AG08395 (cell line): ENCODE measurements at places on chromosomes 7 and 10.

GRCh38 chr10:122995936-122996335 is 12.7 kb downstream of the IKZF5 start:
- DNase-seq: no peak

DNA sequence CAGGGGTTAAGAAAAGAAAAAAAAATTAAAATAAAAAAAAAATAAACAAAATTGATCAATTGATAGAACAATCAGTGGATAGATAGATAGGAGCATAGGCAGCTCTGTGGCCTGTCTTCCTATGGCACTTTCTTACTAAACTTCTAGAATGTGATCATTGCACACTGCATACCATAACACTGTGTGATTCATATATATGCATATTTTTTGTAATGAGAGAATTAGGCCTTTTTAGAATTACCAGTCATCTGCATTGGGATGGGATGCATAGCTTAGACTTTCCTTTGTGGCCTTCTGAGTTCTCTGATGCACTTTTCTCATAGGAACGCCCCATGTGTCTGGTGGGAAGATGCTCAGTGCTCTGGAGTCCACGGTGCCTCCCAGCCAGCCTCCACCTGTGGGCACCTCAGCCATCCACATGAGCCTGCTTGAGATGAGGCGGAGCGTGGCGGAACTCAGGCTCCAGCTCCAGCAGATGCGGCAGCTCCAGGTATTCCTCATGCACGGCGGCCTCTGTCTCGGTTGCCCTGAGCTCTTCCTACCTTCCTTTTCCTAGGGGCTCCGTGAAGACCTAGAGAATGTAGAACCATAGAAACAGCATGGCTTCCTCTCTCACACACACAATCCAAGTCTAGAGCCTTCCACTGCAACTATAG is 222.5 kb downstream of the ARHGAP21 start:
- no peak for DNase-seq

DNA sequence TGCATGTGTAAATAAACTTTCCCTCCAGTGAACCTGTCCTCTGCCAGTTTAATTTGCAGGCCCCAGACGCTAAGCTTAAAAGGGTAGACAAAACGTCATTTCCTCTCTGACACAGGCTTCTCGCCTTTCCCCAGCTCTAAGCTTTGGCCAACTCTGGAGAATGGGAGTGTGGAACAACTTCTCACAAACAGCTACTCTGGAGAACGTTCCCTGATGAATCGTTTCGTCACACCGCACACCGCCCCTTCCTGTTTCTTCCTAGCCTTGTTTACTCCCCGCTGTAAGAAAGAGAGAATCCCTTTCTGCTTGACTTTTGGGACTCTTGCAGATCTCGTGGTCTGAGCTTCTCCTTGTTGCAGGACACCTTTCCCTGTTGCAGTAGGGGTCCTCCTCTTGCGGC is 564.2 kb downstream of the TCERG1L start:
- no peak for DNase-seq

DNA sequence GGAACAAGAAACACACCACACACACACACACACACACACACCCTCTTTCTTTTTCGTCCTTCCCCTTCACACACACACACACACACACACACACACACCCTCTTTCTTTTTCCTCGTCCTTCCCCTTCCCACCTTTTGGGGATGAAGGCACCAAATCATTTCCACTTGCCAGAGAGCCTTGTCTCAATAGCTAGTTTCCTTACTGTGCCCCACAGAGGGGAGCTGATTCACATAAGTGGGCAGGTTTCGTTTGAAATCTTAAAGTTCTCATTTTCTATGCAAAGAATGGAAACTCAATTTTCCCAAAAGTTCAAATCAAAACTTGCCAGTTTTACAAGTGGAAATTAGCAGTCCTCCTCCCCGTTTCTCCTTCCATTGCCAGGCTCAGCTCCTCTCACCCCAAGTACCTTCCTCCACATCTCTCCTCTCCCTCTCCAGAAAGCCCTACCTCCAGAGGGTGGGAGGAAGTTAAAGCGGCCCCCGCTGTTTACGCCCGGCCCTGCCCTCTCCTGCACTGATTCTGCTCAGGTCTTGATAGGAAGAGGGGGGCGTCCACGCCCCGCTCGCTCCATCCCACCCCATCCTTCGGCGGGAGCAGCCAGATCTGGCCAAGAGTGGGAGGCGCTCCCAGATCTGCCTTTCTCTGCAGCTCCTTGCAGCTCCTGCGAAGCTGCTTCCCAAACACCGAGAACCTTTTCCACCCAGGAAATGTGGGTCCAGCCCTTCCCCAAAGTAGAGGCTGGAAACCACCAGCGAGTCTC is 1.3 kb downstream of the CTTNBP2 start:
- no peak for DNase-seq

GRCh38 chr10:88150339-88150738 is 286.9 kb downstream of the PTEN start:
- peak; percentile 63 for DNase-seq

DNA sequence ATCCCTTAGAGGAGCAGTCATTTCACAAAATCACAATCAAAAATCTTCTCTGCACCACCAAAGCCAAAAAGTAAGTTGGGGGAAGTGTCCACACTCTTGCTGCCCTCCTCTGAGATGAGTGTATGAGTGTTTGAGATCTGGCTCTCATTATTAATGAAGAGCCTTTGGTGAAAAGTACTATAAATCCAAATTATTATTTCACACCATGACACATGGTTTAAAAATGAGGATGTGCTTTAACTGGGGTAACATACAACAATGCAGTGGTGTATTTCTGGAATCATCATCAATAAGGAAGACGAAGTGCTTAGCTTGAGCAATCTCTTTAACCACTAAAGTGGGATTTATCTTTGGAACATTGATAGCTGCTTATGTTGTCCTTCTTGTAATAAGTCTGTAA is 114.2 kb upstream of the ADAM12 start:
- peak; percentile 26 for DNase-seq

GRCh38 chr7:37150856-37151255 is 297.8 kb downstream of the ELMO1 start:
- DNase-seq: no peak

GRCh38 chr7:129089521-129090212 is 34.8 kb upstream of the TNPO3 start:
- no peak for DNase-seq

GRCh38 chr10:6279540-6280267 is 77.0 kb downstream of the PFKFB3 start:
- peak; percentile 73 for DNase-seq

DNA sequence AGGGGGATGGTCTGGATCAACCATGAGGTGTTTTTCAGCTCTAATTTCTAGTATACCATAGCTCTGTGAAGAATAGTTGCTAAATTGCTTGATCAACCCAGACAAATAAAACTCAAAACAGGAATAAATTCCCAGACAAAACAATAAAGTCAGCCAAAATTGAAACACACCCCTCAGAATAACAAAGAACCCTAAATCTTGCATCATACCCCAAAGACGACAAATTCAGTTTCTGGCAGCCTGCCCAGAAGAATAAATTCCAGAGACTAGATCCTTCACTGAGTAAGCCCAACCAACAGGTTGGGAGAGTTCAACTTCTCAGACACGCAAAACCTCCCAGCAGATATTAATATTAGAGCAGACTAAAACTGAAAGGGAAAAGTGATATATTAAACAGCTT is 11.2 kb upstream of the SEM1 start:
- DNase-seq: no peak

DNA sequence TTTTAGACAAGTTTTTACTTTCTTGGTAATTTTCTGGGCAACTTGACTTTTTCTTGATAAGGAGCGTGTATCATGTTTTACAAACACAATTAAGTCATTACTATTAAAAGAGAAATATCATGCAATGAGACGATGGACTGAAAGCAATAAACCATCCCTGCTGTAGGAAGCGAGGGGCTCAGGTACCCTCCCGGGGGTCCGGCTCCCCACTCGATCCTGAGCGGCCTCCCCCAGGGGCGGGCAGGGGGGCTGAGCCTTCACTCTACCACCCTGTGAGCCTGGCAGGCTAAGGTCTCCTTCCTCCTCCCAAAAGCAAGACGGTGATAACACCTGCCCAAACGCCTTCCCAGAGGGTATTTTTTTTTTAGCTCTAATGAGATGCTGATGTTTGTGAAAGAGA is 51.8 kb upstream of the ADGRA1 start:
- DNase-seq: no peak

DNA sequence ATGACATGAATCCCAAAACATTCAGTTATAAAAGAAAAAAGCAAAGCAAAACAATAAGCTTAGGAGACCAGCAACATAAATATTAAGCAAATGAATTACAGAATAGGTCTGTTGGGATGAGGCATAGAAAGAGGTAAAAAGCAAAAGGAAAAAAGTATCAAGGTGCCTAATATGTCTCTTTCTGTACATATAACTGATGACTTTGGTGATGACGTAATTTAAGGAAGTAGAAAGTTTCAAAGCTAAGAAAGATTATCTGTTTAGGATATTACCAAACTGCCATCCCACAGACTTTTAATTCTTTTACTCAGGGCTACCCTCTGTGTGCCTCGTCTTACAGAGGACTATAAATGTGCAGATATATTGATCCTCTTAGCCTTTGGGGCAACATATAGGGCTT is 1066.5 kb downstream of the SORCS3 start:
- DNase-seq: no peak

DNA sequence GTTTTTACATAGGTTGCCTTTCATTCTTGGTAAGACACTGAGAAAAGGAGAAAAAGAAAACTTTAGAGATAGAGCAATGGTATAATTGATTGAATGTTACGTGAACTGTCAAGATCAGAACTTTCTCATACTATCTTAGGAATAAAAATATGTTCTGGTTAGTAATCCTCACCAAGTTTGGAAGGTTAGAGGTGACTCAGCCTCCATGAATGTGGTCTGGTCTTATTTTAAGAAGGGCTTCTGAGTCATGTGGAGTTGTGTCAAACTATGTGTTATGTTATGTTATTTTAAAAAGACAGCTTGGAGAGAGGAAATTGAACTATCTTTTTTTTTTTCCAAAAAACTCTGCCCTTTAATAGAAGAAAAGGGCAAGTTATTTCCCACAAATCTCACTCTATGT is 458.6 kb upstream of the KLF6 start:
- peak; percentile 69 for DNase-seq

GRCh38 chr7:115864082-115864481 is 166.5 kb downstream of the TFEC start:
- no peak for DNase-seq

GRCh38 chr10:17200001-17200911 is 1.2 kb downstream of the TRDMT1 start:
- peak; percentile 23 for DNase-seq

DNA sequence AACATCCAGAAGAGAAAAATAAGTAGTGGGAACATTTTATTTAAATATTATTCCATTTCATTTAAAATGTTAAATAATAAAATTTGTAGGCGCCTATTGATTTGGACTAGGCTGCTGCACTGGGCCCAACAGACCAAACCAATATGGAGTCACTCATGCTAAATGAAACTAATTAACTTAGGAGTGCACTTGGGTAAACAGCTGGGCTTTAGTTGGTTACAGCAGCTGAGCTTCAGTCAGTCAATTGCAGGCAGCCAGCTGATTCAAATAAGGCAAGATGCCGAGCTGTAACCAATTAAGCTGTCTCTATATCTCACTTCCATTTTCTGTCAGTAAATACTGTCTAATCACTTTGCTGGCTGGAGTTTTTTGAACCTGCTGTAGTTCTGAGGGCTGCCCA is 102.1 kb upstream of the WDR11 start:
- no peak for DNase-seq

- DNase-seq: peak; percentile 17
Measured at GRCh38 chr10:119478811-119479341, 63.6 kb downstream of the RGS10 start.

GRCh38 chr7:16978358-16979244 is 96.8 kb upstream of the AGR3 start:
- peak; percentile 61 for DNase-seq

- no peak for DNase-seq
Measured at GRCh38 chr7:151839451-151839921, 37.4 kb downstream of the PRKAG2 start.

- DNase-seq: peak; percentile 67
Measured at GRCh38 chr7:77812290-77812685, 13.7 kb downstream of the PHTF2 start.

DNA sequence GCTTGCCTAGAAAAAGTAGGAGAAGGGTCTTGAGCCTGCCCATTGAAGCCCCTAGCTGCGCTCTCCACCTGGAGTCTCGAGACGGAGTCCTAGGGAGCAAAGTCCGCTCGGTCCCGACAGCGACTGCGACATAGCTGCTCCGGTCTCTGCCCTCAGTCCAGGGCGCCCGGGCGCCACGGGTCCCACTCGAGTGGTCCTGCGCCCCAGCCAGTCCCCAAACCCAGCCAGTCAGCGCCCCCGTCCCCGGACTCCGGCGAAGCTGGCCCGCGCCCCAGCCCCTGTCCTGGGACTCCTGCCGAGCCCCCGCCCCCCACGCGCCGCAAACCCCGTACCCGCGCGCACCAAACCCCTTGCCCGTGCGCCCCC is 490 bp downstream of the TNS3 start:
- no peak for DNase-seq

DNA sequence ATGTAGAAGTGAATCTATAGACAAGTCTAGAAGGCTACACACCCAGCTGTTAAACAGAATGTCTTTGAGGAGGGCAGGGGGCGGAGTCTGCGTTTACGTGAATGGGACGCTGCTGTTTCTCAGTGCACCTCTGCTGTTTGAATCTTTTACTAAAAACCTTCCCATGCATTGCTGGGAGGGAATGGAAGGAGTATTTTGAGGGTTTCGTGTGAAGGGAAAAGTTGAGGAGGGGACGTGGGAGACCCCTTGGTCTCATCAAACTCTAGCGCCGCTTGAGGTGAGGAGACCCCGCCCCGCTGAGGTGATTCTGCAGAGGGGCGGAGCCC is 492 bp upstream of the VCL start:
- DNase-seq: no peak

GRCh38 chr7:20594023-20594422 is 21.4 kb upstream of the ABCB5 start:
- no peak for DNase-seq

DNA sequence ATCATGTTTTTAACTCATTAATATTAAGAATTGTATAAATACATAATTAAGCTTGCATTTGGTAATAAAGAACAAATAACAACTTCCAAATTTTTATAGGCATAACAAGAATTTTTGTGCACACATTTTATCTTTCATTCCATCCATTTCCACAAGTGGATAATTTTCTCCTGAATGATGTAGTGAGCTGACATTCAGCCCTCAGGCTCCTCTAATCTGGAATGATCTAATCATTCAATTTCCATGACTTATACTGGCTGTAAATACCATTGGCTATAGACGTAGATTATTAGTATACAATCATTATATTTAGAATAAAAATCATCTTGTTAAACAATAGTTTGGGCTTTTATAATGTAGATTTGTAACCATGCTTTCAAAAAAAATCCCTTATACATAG is 287.2 kb upstream of the GHITM start:
- DNase-seq: no peak
